Cerebellar nuclear complex (tissue), 1 donor: ENCODE measurements at places on chromosomes 5 and 9.

GRCh38 chr5:153784277-153784676 is 254.4 kb downstream of the FAM114A2 start:
- no peak for DNase-seq

- no peak for DNase-seq
Observed at GRCh38 chr5:172837640-172838039, 3.6 kb downstream of the ERGIC1 start.

DNA sequence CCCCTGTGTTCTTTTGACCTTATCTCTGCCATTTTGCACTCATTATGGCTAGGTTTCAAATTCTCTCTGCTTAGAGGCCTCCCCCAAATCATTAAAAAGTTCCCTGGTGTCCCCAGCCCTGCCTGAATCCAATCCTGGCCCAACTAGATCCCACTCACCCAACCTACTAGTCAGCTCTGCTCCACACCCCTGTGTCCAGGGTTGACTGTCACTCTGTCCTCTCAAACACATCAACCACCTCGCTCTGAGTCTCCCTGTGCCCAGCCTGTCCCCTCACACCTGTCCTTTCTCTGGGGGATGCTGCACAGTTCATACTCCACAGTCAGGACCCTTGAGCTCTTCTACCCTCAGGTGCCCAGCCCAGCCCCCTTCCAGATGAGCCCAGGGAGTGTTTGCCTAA is 154.2 kb upstream of the SV2C start:
- no peak for DNase-seq

GRCh38 chr5:179245031-179245430 is 100.2 kb downstream of the ADAMTS2 start:
- DNase-seq, result no peak
